ENCODE measurements at places on chromosomes 16 and 17. TPM values are rescaled to one million over a fixed set of nuclear protein-coding genes. Genes with fewer than 3 reads are reported as not detected.

- H3K4me3 ChIP-seq, result no peak overlapping the region
- DNase-seq, result no peak
- H3K36me3 ChIP-seq, result peaks cover 89% of the 10 kb centered on the region
These were observed 40.6 kb upstream of the CPNE2 start for GRCh38 chr16:57051696-57052228.

GRCh38 chr16:20873331-20873730 lies 26.8 kb downstream of the DCUN1D3 start:
- peaks cover 76% of the 10 kb centered on the region for H3K4me1 ChIP-seq
- H3K27me3 ChIP-seq, result no peaks in the 10 kb centered on the region
- H3K4me3 ChIP-seq, result no peak overlapping the region
- H3K27ac ChIP-seq, result peak overlapping the region; percentile 70
- H3K36me3 ChIP-seq, result no peaks in the 10 kb centered on the region
- DNase-seq, result no peak

GRCh38 chr16:30031477-30031918 lies 427 bp upstream of the TLCD3B start:
- no peak for DNase-seq
- no peak overlapping the region for H3K27ac ChIP-seq
- H3K27me3 ChIP-seq, result peaks cover 47% of the 10 kb centered on the region
- no peak overlapping the region for H3K4me3 ChIP-seq
- H3K36me3 ChIP-seq, result no peaks in the 10 kb centered on the region
- H3K4me1 ChIP-seq, result peaks cover 16% of the 10 kb centered on the region

The KRT39 gene
- not detected for total RNA-seq

The ODAD4 gene
- not detected for total RNA-seq
